ENCODE measurements at places on chromosomes 6 and 20.

DNA sequence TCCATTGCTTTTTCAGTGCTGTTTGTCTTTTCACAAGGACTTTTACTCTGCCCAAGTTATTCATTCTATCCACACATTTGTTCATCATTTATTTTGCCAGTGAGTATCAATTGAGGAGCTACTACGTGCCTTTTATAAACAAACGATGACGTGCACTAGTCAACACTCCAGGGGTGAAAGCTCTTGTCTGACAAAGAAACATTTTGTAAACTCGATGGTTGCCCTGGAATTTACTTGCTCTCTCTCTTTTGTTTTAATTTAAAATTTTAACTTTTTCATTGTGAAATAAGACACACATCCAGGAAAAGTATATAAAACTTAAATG is 8.3 kb upstream of the MRPS18A start:
- no peak for DNase-seq

DNA sequence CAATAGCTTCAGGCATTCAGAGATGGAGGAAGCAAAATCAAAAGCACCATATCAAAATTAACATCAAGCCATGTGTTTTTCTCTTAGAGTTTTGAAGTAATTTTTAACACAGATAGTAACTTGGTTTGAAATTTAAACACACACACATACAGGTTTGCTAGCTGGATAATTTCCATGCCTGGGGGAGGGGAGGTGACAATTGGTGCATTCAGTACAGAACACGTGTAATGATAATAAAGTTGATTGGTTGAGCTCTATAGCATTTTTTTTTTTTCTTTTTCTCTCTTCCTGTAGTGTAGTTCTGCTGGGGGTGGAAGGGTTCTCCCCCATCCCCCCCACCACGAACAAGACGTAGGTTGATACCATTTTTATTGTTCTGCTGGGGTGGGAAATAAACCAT is 564.8 kb downstream of the LMBRD1 start:
- no peak for DNase-seq

GRCh38 chr20:36270744-36271638 is 34.7 kb downstream of the AAR2 start:
- DNase-seq = no peak

DNA sequence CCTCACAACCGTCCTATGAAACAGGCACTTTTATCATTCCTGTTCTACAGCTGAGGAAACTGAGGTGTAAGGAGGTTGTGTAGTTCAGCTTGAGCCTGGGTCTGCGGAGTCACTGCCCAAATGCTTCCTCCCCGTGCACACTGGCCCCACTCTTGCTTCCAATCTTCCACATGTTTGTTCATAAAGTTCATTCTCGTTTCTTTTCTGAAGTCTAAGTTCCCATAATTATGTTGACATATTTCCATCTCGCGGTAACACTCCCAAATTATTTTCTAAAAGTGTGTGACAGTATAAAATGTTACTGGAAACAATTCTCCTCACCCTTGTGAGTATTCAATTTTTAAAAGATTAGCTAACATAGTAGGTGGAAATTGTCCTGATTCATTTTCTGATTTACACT is 106.9 kb downstream of the SLC22A3 start:
- no peak for DNase-seq

GRCh38 chr20:62357187-62357667 is 9.9 kb downstream of the LAMA5 start:
- DNase-seq = no peak

DNA sequence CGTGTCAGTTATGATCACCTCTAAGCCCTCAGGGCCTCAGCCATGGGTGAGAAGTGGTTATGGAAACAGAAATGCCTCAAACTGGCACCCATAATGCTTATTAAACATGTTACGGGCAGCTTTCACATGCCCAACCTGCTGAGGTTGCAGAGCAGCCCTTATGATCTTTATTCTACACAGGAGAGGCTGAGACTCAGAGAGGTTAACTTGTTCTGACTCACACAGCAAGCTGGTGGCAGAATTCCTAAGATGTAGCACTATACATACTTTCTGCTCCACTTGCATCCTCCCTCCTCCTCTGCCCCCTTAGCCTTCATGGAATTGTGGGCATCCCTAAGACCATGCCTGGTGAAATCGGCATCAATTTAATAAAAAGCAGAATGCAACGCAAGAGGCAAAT is 34.7 kb upstream of the IGF2R start:
- DNase-seq = no peak

- DNase-seq = no peak
Measured at GRCh38 chr20:55514531-55514930, 490.8 kb downstream of the CBLN4 start.

DNA sequence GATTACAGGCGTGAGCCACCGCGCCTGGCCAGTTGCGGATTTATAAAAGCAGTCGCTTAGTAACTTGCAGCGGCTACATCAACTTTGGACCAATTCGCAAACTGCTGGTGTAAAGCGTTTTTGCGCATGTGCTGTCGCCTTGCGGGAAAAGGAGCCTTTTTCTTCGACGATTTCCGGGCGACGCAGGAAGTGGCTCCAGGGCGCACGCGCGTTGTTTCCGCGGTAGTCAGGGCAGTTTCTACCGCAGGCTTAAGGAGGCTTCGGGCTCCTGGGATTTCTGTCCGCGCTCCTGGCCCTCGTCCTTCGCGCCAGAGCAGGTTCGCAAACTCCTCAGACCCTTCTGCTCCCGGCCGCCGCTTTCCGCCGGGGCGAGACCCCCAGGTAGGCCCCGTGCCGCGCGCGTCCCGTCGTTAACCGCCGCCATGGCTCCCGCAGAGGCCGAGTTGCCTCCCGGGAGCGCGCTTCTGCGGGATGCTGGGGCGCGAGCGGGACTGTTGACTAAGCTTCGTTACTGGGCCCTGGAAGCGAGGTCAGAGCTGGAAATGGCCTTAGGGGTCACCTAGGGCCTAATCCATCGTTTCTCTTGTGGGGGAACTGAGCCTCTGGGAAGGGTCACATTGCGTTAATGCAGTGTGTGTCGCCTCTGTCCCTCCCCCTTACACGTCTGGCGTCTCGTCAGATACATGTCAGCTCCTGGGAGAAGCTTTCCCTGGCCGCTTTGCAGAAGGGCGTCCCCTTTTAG is at the start of gene RAE1:
TSS of gene RAE1 (plus strand) at position 214 of the 742 bp plus-strand sequence. CDS start 2,784 bp downstream, outside the sequence.
- peak; percentile 88 for DNase-seq
